ENCODE measurements at places on chromosomes 3 and 15.

DNA sequence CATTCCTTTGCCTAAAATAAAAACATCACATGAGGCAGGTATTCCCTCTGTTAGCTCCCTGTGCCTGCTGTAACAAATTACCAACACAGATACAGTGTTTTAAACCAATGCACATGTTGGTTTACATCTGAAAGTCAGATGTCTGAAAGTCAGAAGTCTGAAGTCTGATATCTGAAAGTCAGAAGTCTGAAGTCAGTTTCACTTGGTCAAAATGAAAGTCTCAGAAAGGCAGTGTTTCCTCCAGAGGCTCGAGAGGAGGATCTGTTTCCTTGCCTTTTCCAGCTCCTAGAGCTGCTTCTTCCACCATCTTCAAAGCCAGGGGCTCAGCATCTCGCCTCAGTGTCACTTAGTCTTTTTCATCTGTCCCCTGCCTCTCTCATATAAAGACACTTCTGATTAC lies 22.0 kb downstream of the SST start:
- no peak for DNase-seq

DNA sequence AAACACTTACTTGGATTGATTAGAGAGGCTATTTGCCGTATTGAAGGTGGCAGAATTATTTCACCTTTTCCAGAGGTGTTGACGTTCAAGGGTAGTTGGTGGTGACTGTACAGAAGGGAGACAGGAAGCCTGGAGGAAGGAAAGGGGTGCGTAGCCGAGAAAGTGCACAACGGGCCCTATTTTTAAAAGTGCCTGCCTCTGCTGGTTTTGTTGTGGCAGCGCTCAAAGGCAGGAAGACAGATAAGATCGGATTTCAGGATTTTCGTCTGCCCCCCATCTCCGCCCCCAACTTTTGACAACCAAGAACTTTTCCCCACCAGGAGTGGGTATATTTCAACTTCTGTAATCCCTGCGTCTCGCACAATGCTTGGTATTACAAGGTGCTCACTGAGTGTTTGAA lies 38.5 kb downstream of the SMAD3 start:
- DNase-seq: no peak

- no peak for DNase-seq
These were observed 320.0 kb upstream of the RARB start for GRCh38 chr3:25107918-25108617.

- DNase-seq: no peak
These were observed 25.8 kb upstream of the ALDH1A3 start for GRCh38 chr15:100853676-100854440.

DNA sequence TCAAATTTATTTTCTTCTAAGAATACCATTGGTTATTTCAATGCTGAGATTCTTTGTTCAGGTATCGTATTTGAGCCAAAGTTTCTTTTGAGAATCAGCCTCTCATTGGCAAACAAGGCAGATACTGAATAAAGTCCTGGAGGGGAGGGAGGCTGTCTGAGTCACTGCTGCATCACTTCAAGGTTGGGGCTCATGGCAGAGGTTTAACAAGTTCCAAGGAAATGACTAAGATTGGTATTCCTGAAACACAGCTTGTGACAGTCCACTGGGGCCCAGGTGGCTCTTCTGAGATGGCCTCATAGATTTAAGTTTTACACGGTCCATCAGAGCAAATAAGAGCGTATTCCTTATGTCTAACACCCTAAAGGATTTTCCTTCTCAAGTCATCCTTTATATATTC lies 213.8 kb upstream of the STAC start:
- no peak for DNase-seq

- DNase-seq: no peak
These were observed 46.8 kb downstream of the NME9 start for GRCh38 chr3:138282836-138283235.

DNA sequence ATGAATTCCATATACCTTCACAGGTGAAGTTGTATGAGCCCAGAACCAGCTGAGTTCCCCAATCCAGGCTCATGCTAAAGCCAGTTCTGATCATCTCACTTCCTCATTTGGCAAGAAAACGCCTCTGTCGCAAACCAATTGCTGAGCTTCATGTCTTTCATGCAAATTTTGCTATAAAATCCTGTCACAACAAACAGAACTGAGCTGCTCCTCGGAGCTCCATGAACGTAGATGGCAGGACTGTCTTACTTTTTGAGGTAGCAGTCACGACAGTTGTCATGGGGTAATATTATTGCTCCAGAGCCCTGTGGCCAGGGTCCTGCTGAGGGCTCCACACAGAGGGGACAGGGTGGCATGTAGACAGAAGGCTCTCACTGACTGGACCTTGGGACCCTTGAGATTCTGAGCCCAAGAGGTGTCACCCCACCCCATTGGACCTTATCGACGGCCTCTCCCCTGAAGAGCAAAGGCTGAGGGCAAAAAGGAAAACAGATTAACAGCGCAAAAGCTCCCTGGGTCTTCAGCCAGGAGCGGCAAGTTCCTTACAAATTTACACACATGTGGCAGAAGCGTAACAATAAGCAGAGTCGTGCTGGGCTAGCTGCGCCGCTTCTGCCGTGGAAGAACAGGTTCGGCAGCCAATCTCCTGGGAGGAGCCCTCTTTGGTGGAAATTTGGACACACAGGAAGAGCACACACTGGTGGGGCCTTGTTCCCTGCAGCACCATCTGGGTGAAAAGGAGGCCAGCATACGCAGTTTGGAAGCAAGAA lies 249.2 kb downstream of the OPA1 start:
- peak; percentile 43 for DNase-seq

DNA sequence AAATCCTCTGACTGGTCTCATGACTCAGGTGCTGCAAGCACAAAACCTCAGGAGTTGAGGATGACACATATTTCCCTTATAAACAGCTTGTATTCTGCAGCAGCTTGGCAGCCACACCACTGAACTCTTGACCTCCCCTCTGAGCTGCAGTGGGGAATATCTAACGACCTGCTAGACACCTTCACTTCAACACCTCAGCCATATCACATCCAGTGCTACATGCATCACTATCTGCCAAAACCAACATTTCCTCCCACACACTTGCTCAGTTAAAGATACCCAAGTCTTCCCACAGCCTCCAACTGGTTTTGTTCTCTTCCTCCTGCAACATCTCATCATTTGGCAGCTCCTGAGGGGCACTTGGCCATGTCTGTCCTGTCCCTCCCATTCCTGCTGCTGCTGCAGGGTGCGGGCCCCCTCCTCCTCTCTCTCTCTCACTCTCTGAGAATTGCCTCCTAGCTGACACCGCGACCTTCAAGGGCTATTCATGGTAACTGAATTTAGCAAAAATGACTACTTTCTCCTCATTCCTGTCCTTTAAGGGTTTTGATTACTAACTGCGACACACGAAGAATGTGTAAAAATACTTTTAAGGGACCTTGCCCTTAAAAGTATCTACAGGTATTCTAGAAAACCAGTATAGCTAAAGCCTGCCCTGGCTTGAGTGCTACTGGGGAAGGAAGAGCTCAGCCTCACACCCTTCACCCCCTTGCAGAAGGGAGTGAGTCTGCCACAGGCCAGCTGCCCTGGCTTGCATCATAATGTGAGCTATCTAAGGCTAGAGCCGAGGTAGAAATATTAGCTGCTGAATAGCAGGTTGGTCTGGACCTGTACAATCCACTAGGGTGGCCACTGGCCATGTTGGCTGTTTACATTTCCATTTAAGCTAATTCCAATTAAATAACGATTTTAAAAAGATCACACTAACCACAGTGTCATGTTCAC lies 5.0 kb upstream of the CCR9 start:
- DNase-seq: no peak

GRCh38 chr15:22956978-22957260 lies 23.2 kb downstream of the CYFIP1 start:
- DNase-seq: no peak

DNA sequence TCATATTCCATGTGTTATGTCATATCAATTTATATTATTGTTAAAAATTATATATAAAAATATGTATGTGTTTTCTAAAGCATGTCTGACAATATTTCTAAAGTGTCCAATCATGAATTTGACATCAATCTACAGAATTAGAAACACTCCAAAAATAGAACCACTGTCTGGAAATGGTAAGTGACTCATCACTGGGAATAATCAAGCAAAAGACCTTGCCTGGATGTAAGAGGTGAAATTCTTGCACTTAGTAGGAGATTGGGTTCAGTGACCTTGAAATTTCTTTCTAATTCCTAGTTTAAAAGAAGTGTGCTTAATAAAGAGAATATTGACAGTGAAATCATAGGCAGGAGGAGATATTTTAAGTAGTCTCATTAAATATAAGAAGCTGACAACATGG lies 188.8 kb downstream of the ZNF385D start:
- no peak for DNase-seq

DNA sequence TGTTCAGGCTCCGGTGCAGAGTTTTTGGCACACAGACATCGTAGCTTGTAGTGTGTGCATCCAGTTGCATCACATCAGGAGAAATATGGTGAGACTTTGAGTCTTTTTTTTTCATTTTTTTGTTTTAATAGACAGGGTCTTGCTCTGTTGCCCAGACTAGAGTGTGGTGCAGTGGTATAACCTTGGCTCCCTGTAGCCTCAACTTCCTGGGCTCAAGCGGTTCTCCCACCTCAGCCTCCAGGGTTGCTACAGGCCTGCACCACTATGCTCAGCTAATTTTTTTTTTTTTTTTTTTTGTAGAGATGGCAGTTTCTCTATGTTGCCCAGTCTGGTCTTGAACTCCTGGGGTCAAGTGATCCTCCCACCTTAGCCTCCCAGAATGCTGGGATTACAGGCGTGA lies 51.1 kb upstream of the TEX264 start:
- DNase-seq: no peak

- DNase-seq: no peak
These were observed 32.0 kb downstream of the WWTR1 start for GRCh38 chr3:149625795-149626194.

DNA sequence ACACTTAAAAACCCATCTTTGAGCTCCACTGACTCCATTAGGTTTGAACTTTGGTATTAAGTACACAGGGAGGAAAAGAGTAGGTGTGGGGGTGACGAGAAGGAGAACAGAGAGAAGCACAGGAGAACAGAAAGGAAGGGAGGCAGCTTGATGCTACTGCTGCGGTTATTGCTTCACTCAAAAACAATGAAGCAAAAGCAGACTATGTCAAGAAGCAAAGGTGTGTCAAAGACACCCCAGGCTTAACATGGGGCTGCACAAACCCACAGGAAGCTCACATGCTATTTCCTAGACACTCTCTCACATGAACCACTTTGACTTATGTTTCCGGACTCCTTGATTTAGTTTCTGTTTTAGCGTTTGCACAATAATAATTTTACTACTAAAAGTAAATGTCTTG lies 961.0 kb upstream of the CFAP20DC start:
- DNase-seq: peak; percentile 19

- no peak for DNase-seq
These were observed 1286.6 kb upstream of the ALCAM start for GRCh38 chr3:104080088-104080626.

- no peak for DNase-seq
These were observed 156.6 kb upstream of the SLC24A5 start for GRCh38 chr15:47964229-47964628.

- DNase-seq: no peak
These were observed 54.8 kb upstream of the TNFSF10 start for GRCh38 chr3:172577987-172578570.

GRCh38 chr3:128674161-128674784 lies 23.7 kb upstream of the RPN1 start:
- no peak for DNase-seq

DNA sequence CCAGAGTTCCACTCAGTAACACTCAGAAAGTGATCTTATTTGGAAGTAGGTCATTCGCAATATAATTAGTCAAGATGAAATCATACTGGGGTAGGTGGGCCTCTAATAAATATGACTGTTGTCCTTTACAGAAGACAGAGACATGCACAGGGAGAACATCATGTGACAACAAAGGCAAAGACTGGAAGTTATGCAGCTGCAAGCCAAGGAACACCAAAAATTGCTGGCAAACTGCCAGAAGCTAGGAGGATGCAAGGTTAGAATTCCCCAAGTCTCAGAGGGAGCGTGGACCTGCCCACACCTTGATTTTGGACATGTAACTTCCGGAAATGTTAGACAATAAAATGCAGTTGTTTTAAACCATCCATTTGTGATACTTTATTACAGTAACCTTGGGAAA lies 471.5 kb upstream of the AGTR1 start:
- no peak for DNase-seq

DNA sequence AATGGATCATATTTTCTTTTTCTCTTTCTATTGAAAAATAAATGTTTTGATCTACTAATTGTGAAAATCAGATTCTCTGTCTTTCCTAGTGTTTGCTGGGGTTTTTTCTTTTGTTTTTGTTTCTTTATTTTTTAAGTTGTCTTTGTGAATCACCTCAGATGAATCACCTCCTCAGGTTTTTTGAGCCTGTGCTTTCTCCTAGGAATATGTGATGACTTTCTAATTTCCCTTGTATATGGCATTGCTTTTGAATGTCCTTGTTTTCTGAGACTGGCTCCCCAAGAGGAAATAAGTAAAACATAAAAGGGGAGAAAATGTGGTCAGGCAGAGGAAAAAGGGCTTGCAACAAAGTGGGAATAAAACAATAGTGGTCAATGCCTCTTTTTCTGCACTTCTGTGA lies 750.0 kb downstream of the ZPLD1 start:
- DNase-seq: no peak

DNA sequence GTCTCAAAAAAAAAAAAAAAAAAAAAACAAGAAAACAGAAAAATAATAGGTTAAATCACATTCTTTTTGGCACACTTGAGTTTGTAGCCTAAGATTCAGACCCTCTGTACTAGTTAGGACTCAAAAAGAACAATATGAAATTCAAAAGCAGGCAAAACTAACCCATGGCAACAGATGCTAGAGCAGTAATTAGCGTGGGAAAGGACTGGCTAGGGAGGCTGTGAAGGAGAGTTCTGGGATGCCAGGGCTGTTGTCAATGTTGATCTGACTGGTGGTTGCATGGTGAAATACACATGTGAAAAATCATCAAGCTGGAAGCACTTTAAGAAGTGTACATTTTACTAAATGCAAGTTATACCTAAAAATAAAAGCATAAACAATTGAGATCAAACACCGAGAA lies 35.6 kb downstream of the KLHL6 start:
- DNase-seq: no peak

DNA sequence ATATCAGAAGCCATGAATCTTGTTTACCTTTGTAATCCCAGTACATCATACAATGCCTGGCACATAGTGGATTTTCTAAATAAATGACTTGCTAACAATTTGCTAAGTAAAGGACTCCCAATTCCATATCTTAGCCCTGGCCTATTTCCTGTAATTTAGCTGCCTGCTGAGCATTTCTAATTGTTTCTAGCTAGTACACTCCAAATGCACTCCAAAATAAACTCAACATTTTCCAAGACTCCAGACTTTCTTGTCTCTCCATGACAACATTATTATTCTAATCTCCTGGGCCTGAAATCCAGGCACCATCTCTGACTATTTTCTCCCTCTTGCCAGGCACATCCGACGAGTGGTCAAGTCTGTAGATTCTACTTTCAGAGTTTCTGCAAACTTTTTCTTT lies 773.5 kb downstream of the SQOR start:
- no peak for DNase-seq

- DNase-seq: no peak
These were observed 110.0 kb downstream of the TJP1 start for GRCh38 chr15:29712149-29712885.

DNA sequence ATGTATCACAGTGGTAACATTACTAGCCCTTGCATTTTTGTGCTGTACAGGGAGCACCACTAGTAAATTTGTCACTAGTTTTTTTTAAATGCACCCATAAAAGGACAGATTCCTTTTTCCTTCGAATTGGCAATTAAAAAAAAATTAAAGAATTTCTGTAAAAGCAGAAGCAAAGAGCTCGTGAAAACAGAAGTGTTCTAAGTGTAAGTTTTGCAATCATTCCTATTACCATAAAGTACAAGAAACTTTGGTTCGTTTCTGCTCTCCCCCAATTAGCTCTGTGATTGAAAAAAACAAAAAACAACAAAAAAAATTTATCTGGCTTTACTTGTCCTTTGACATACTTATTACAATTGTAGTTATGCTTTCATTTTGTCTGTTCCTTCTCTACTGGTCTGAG lies 5.3 kb downstream of the SERP1 start:
- no peak for DNase-seq
